ENCODE measurements at places on chromosomes 11 and 22.
A peak's percentile ranks its signal among the peaks of the same experiment; 100 is the strongest.

DNA sequence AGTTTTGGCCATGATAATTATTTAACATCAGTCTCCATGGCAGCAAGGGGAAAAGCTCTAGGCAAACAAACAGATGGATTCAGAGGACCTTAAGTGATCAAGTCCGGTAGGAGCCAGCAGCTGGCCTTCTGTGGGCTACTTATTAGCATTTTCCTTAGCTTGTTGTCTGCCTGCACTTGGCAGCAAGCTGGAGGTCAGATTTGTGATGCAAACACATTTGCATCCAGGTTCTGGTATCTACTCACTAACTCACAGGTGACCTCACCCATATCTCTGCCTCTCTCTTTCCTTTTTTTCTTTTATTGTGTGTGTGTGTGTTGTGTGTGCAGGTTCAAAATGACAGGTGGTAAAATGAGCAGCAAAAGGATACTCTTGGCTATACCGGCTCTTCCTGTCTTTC is 32.3 kb downstream of the ARHGAP42 start:
- DNase-seq = no peak

GRCh38 chr11:110878513-110878912 is 166.3 kb upstream of the ARHGAP20 start:
- DNase-seq = no peak

DNA sequence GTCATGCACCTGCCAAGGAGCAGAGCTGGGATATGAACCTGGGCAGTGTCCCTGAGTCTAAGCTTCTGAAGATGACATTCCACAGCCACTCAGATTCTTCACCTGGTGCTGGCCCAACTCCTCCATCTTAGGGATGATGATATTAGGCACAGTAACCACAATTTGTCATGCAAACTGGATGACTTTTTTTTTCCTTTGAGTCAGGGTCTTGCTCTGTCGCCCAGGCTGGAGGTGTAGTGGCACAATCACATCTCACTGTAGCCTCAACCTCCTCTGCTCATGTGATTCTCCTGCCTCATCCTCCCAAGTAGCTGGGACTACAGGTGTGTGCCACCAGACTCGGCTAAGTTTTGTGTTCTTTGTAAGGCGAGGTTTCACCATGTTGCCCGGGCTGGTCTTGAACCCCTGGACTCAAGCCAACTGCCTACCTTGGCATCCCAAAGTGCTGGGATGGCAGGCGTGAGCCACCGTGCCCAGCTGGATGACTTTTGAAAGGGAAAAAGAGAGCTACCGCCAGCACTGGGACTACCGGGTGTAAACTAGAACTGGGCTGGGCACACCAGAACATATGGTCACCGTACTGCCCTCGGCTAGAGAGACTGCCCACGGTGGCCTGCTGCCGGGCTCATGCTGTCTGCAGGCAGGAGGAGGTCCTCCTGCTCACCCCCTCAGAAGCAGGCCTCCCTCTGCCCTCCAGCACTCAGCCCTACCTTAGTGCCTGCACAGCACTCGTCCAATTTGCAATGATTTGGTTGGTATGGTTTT is 77.7 kb downstream of the NAT10 start:
- no peak for DNase-seq

- DNase-seq = no peak
These were observed 191.0 kb downstream of the NAV2 start for GRCh38 chr11:19903620-19904069.

DNA sequence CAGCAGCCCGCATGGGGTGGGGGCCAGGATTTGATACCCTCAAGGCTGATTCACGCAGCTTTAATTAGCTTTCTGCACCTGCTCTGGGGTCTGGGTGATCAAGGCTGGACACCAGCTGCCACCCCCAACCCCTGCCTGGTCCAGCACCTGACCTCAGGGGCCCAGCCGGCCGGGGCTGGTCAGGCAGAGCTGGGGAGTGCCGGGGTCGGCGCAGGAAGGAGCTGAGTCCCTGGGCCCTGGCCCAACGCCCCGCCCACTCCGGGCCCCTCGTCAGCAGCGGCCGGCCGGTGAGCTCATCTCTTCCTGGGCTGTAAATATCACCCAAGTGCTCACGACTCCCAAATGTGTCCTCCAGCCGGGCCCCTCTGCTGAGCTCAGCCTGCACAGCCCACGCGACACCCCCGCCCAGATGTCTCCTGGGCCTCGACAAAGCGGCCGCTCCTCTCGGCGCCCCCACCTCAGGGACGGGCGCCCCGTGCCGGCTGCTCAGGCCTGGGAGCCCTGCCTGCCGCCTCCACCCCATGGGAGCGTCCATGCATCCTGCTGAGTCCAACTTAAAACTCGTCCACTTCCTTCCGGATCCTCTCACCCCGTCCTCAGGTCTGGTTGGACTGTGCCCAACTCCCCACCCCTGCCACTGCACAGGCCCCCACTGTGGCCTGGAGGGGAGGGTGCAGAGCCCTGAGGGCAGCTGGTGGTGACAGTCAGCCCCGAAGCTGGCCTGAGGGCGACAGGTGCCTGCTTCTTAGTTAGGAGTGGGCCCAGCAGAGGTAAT is 29.0 kb downstream of the RTN4R start:
- DNase-seq = no peak

- DNase-seq = no peak
These were observed 6.0 kb upstream of the OR10D3 start for GRCh38 chr11:124176925-124177715.

GRCh38 chr11:7977232-7977917 is 9.8 kb upstream of the EIF3F start:
- DNase-seq = peak; percentile 94

GRCh38 chr11:69906453-69906907 is 87.3 kb upstream of the FGF3 start:
- DNase-seq = no peak

- no peak for DNase-seq
These were observed 274.6 kb downstream of the BUD13 start for GRCh38 chr11:116498161-116498560.

- DNase-seq = no peak
These were observed at the start of gene SLC5A1 for GRCh38 chr22:32042924-32043323. TSS of gene SLC5A1 (plus strand) at chr22:32043261. CDS start at chr22:32043282, 21 bp downstream.

- no peak for DNase-seq
These were observed 405.4 kb downstream of the SHANK2 start for GRCh38 chr11:70846781-70847655.

DNA sequence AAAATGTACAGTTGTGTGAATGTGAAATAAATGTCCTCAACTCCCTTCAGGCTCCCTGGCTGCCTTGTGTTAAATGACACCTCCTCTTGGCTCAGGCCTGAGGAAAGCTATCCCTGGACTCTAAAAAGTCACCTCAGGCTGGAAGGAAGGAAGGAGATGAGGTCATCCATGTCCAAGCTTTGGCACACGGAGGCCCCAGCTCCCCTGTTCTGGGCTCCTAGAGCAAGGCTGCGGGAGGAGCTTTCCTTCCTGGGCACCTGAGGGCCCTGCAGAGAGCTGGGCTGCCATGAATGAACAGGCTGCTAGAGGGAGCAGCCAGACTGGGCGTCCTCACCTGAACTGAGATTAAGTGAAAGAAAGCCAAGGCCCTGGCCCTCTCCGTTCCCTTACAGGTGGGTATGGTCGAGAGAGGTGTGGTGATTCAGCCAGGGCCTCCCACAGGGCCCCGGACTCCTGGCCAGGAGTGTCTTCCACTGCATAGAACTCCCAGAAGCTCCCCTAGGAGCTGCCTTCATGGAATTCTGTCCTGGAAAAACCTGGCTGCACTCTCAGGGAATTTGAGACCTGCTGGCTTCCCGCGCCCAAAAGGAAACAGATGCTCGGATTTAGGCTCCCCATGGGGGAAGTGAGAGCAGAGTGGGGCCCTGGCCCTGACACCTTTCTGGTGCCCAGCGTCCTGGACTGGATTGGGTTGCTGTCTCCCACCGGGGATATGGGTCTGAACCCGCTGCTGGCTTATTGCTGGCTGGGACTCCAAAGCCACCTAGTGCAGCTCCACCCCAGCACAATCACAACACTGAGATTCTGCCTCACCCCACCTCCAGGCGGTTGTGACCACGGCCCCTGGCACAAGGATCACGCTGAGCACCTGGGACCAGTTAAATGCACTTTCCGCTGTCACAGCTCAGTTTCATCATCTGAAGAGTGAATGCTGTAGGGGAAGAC is 22.2 kb downstream of the MYBPC3 start:
- peak; percentile 6 for DNase-seq

DNA sequence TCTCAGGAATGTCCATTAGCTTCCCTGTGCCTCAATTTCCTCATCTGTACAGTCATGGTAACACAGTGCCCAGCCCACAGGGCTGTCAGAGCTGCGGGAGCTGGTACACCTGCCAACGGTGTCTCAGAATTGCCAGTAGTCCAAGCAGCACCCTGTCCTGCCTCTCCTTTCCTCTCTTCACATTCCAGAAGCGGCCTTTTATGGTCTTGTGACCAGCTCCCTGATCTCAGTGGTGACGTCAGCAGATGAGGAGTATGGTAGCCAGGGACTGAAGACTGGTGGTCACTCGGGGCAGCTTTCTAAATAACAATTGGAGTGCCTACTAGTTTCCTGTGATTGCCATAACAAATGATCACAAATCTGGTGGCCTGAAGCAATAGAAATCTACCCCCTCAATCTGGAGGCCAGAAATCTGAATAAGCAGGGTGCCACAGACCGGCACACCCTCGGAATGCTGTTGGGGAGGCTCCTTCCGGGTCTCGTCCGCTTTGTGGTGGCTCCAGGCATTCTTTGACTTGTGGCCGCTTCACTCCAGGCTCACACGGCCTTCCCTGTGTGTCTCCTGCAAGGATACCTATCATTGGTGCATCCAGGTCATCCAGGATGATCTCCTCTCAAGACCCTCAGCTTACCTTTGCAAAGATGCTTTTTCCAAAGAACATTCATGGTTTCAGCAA is 2.1 kb downstream of the FADD start:
- DNase-seq = no peak

GRCh38 chr22:17192186-17192585 is 27.0 kb downstream of the ADA2 start:
- no peak for DNase-seq

GRCh38 chr11:15758857-15759465 is 597.4 kb downstream of the SOX6 start:
- DNase-seq = no peak

DNA sequence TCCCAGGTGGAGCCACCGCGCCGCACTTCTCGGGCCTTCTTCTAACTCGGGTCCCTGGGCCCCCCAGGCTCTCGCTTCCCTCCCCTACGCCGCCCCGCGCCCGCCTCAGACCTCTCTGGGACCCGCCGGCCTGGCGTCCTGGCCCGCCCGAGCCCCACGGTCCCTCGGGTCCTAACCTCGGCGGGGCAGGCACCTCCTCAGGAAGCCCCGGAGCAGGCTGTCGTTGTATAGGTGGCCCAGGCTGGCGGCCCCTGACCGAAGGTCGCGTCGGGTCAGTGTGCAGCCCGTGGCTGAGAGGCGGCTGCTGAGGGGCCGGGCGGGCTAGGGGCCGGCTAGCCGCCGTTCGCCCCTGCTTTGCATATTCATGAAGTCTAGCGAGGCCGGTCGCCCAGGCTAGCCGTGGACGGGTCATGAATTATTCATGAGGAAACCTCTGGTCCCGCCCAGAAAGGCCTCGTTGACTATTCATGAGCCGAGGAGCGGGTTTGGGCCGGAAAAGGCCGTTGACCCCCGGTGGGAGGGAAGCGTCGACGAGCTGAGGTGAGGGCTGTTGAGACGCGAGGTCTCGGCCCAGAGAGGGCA is at the start of gene HORMAD2:
Gene HORMAD2, plus strand, starts transcription at position 513 of the 582 bp plus-strand sequence. CDS start 13,489 bp downstream, outside the sequence.
- no peak for DNase-seq

- peak; percentile 64 for DNase-seq
These were observed at the start of gene STARD10 for GRCh38 chr11:72793425-72794367. TSS of gene STARD10 (minus strand) at chr11:72794047. CDS start at chr11:72781181, 12,866 bp downstream.

- no peak for DNase-seq
These were observed 31.2 kb upstream of the RBMXL2 start for GRCh38 chr11:7057641-7058040.

DNA sequence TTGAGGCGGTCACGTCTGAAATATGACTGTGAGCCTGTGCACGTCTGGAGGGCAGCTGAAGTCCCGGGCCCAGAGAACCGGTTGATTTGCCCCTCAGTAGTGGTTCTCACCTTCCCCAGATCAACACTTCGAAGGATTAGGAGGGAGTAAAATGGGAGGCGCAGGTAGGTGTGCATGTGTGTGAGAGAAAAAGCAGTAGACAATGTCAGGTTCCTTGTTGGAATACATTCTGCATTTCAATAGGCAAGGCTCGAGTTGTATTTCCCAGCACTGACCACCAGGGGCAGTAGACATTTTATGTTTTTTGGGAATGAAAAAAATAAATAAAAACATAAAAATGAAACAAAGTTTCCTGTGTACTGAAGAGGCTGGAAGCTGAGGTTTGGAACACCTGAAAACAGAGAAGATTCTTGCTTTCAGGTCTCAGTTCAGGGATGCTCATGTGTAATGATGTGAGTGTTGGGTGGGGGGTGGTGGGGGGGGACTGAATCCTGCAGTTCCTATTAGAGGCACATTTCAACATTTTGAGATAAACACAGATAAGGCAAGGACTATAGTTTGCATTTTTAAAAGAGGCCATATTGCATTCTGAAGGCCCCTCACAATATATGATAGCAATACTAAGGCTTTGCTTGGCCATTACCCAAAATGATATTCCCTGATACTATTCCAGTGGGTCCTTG is 333.9 kb downstream of the CADM1 start:
- no peak for DNase-seq

GRCh38 chr11:37671321-37671720 is 1073.3 kb upstream of the RAG2 start:
- DNase-seq = no peak

GRCh38 chr22:44586999-44587736 is 89.1 kb upstream of the RTL6 start:
- DNase-seq = no peak

GRCh38 chr11:133821776-133822175 is 23.5 kb downstream of the SPATA19 start:
- no peak for DNase-seq

GRCh38 chr11:16815047-16815767 is 76.8 kb downstream of the C11orf58 start:
- no peak for DNase-seq

DNA sequence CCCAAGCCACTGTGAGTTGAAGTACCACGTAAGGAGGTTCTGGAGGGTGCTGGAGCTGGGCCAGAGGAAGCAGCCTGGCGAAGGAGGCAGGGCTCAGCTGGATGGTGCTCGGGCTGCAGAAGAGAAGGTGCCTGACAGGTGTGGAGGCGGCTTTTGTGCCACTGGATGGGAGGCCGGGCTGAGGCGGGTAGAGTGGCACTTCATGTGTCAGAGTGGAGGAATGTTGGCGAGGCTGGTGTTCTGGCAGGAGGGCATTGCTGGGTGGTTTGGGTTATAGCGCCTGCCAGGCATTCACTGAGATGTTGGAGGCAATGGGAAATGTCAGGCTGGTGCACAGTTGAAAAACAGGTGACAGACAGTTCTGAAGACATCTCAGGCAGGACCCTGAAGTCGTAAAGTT is 24.2 kb downstream of the UBE2L3 start:
- DNase-seq = no peak

GRCh38 chr11:69974528-69974927 is 103.6 kb upstream of the ANO1 start:
- DNase-seq = no peak
